Caki2 (cell line): ENCODE measurements at places on chromosomes 2 and 18. TPM values are rescaled to one million over a fixed set of nuclear protein-coding genes. Genes with fewer than 3 reads are reported as not detected.

Gene AQP12A
- total RNA-seq, result not detected in 2 replicates

Gene VSNL1
- total RNA-seq, result 52.5 and 68.6 TPM in 2 replicates

- DNase-seq, result no peak
Measured at GRCh38 chr18:69956665-69957620, 9.3 kb upstream of the CD226 start.

DNA sequence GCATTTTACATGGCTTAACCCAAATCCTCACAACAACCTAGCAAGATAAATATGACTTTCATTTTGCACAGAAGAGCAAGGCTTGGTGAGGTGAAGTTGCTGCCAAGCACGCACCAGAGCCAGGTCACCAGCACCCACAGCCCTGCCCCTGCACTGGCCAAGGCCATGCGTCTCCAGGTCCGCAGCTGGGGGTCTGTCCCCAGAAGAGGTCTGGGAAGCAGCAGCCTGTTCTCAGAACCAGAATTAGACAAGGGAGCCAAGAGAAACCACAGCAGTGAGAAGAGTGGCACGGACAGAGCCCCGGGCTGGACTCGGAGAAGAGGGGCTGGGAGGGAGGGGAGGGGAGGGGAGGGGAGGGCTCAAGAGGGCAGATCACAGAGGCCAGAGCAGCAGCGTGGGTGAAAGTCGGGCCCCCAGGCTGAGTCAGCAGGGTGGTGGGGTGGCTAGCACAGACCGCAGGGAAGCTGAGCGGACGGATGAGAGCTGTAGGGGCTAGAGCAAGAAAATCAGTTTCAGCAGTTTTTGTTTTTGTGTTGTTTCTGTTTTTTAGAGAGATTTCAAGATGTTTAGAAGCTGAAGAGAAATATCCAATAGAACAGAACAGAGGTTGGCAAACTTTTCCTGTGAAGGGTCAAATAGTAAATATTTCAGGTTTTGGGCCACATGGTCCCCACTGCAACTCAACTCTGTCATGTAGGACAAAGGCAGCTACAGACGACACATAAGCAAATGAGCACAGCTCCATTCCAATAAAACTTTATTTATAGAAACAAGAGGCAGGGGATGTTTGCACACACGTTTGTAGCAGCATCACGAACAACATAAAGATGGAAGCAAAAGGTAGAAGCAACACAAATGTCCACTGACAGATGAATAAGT lies 7.4 kb upstream of the MTERF4 start:
- DNase-seq, result no peak

DNA sequence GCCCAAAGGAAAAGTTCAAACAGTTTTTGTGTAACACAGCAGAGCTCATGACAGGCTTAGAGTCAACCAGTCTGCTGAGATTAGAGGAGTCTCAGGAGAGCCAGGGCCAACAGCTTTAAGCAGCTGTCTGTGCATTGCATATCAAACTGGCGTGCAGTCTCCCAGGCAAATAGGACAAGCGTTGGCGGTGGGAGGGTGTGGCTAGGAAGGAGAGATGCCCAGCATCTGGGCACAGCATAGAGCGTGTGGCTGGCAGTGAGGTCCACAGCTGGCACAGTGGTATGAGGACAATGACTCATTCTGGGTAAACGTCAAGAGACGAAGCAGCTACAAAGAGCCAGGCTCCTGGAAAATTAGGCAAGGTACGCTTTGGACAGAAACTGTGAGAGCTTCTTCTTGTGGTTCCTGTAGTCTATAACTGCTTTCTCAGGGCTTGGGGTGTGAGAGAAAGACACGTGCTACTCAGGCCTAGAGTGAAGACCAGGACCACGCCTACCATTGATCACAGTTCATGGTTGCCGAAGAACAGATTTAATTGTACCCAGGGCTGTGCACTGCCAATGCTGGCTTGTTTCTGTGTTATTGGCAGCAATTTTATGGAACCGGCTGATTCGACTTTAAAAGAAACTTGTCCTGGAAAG lies 14.8 kb downstream of the ZAP70 start:
- DNase-seq, result no peak

- DNase-seq, result no peak
Measured at GRCh38 chr2:136209561-136210454, 91.9 kb upstream of the CXCR4 start.

GRCh38 chr2:222169346-222169745 lies 129.5 kb downstream of the PAX3 start:
- no peak for DNase-seq

DNA sequence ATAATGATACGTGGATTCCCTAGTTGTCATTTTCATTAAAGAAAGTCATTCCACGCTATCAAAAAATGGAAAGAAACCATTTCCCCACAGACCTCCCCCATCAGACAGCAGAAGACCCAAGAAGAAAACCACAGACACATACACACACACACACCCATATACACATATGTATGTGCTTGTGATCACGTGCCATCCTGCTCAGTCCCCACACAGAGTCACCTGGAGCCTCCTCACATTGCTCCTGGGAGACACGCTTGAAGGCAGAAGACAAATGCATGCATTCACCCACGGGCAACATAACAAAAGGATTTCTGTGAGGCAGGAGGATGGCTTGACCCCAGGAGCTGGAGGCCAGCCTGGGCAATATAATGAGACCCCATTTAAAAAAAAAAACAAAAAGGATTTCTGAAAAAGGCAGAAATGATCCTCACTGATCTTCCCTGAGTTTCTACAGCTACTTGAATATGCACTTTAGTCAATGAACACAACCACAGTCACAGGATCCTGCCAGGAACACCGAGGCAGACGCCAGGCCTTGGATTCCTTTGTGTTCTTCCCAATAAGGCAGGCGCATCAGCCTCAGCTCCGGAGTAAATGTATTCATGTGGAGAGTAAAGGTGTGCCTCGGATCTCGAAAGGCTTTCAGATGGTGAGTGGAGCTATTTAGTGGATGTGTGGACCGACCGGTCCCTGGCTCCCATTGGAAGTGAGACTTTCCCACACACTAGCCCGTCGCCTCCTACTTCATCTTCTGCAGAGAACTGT lies 21.0 kb downstream of the TGFBRAP1 start:
- DNase-seq, result no peak
